Esophagus muscularis mucosa (tissue), 4 donors: ENCODE measurements at places on chromosomes 2 and 18.

DNA sequence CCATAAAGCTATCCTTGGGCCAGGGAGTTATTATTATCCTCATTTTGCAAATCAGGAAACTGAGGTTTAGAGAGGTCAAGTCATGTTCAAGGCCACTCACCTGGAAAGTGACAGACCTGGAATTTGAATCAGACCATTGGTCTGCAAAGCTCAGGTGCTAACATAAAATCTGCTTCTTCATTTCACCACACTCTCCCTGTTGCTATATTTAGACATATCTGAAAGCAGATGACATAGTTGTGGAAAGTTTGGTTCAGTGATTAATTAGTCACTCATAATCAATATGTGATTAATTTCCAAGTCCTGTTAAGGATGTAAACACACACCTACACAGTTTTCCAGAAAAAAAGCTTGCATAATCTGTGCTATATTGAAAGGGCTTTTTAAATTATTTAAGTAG is 57.4 kb downstream of the LINC00305 start:
- no peaks in the 10 kb centered on the region for H3K4me1 ChIP-seq
- no peak overlapping the region for H3K27ac ChIP-seq
- DNase-seq, result no peak
- H3K4me3 ChIP-seq, result no peak overlapping the region
- H3K27me3 ChIP-seq, result no peaks in the 10 kb centered on the region

DNA sequence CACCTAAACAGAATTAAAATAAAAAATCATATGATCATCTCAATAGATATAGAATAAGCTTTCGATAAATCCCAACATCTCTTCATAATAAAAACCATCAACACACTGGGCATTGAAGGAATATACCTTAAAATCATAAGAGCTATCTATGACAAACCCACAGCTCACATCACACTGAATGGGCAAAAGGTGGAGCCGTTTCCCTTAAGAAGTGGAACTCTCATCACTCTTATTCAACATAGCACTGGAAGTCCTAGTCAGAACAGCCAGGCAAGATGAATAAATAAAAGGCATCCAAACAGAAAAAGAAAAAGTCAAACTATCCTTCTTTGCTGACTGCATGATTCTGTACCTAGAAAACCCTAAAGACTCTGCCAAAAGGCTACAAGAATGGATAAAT is 510.3 kb downstream of the ZNF804A start:
- H3K27ac ChIP-seq, result no peak overlapping the region
- H3K4me3 ChIP-seq, result no peak overlapping the region
- H3K36me3 ChIP-seq, result no peaks in the 10 kb centered on the region
- H3K27me3 ChIP-seq, result no peaks in the 10 kb centered on the region

DNA sequence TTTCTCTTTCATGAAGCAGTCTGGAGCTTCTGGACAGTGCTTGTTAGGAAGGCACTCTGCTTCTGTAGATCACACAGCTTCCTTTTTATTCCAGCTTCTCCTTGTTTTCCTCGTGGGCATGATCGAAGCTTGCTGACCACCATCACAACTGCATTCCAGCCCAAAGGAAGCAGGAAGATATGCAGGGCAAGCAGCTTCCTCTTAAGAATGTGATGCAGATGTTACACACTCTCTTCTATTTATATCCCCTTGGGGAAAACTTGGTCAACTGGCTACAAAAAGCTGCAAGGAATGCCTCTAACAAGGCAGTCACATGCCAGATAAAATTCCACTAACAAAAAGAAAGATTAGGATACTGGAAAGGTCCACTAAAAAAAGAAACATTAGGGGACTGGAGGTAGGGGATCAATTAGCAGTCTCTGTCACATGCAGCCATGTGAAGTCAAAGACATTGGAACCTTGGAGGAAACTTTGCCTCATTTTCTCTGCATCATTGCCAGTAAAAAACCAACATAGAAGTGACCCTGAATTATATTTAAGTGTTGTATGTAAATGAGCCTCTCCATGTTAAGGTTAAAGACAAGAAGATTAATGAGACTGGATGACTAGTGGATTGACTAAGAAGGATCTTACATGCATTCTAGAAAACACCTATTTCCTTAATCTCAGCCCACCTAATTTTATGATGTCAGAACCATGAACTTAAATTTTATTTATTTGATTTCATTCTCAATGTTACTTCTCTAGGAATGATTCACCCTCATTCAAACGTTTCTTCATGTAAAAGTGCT is 98.3 kb downstream of the NAB1 start:
- H3K27ac ChIP-seq, result no peak overlapping the region
- peaks cover 4% of the 10 kb centered on the region for H3K4me1 ChIP-seq
- H3K36me3 ChIP-seq, result no peaks in the 10 kb centered on the region
- H3K27me3 ChIP-seq, result no peaks in the 10 kb centered on the region
- no peak overlapping the region for H3K4me3 ChIP-seq

DNA sequence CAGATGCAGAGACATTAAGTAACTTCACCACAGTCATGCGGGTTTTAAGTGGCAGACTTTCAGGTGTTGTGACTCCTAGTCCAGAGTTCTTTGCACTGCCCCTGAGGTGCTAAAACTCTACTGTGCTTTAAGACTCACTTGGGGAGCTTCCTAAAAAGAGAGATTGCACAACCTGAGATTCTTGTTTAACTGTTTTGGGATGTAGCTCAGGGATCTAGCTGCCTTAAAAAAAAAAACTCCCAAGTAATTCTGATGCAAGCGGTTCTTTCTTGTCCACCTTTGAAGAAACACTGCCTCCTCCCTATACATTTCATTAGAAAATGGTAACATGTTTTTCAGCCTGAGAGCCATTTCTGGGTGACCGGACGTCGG is 13.0 kb downstream of the IL37 start:
- no peaks in the 10 kb centered on the region for H3K36me3 ChIP-seq
- no peak overlapping the region for H3K4me3 ChIP-seq
- H3K27ac ChIP-seq, result no peak overlapping the region
- no peak for DNase-seq
